ENCODE measurements at places on chromosomes 5 and 9.
A peak's percentile ranks its signal among the peaks of the same experiment; 100 is the strongest.

- DNase-seq = no peak
Observed at GRCh38 chr5:180703912-180704311, 35.9 kb downstream of the OR2Y1 start.

DNA sequence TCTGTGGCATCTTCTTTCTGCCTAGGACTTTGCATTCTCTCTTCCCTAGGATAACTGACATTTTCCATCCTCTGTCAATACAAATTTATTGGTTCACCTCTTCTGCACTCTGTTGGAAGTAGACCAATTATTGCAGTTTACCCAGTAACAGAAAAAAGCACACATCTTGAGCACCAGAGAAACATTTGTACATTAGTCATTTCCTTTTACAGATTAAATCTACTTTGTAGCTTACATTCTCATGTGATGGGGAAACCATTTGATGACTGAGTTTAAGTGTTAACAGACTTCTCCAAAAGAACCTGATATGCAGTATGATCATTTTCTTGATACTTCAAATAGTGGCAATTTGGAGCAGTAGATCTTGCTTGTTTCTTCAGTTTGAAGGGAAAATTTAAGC, 1098.8 kb downstream of the DTWD2 start:
- DNase-seq = no peak

DNA sequence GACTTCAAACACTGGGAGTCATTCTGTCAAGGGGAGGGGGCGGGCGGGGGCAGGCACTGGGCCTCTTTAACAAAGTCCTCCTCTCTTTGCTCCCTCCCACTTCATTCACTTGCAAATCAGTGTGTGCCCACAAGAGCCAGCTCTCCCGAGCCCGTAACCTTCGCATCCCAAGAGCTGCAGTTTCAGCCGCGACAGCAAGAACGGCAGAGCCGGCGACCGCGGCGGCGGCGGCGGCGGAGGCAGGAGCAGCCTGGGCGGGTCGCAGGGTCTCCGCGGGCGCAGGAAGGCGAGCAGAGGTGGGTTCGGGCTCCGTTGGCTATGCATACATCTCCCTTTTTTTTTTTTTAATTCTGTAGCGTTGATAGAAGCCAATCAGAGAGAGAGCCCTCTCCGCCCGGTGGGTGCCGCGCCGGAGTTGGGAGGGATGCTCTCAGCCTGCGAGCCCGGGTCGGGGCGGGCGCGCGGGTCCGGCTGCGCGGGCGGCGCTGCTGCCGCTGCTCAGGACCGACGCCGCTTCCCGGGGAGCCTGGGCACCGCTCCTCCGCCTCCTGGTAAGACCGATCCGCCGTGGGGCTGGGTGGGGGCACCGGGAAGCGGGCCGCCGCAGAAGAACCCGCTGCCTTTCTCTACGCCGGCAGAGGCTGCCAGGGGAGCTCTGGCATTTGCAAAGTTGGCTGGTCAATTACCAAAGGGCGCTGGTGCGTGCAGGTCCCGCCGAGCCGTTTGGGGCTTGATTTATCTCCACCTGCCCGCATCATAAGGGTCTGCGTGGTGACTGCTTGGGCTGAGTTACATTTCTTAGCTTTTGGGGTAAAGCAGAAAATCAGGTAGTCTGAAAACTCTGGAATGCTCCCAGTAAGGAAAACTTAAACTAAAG, at the start of gene CDH6:
Gene CDH6 (plus strand): TSS at position 96 of the 877 bp plus-strand sequence. CDS start 73,788 bp downstream, outside the sequence.
- DNase-seq = peak; percentile 87

GRCh38 chr5:148924817-148925216, 98.4 kb downstream of the ADRB2 start:
- DNase-seq = no peak

DNA sequence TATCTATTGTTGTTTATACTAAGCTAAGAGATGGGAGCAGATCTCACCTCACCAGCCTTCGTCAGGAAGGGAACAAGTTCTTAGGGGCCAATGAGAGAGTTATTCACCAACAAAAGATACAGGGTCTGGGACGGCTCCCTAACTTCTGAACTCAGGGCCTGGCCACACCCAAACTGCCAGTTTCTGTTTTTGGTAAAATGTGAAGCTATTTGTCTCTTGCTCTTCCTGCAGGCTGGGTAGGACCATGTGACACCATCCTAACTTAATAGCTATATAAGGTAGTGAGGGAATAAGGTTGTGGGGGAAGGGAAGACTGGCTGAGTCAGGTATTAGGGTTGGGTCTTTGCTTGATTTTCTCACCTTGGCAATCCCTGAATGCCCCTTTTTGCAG, 480.5 kb downstream of the KDM4C start:
- DNase-seq = no peak

Data from kidney (tissue), 22 donors.